ENCODE measurements at places on chromosomes 6 and 20.

- no peak for DNase-seq
Measured at GRCh38 chr6:16505711-16506357, 255.4 kb downstream of the ATXN1 start.

GRCh38 chr6:6565488-6565887 lies 23.0 kb upstream of the LY86 start:
- DNase-seq: no peak

DNA sequence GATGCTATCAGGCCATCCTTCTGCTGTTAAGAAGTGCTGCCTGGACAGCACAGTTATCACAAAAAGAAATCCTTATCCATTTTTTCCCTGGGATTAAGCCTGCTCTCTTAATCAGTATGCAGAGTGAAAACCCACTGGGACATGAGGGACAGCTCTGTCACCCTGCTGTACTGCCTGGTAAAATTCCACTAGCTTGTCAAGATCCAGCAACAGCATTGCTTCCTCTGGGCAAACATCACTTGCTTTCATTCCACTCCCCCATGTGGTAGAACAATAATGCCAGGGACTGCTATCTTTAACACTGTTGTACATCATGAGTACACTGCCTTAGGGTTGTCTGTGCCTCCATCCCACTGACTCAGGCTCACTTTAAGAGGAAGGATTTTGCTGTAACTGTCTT lies 331.3 kb downstream of the KIF16B start:
- no peak for DNase-seq

DNA sequence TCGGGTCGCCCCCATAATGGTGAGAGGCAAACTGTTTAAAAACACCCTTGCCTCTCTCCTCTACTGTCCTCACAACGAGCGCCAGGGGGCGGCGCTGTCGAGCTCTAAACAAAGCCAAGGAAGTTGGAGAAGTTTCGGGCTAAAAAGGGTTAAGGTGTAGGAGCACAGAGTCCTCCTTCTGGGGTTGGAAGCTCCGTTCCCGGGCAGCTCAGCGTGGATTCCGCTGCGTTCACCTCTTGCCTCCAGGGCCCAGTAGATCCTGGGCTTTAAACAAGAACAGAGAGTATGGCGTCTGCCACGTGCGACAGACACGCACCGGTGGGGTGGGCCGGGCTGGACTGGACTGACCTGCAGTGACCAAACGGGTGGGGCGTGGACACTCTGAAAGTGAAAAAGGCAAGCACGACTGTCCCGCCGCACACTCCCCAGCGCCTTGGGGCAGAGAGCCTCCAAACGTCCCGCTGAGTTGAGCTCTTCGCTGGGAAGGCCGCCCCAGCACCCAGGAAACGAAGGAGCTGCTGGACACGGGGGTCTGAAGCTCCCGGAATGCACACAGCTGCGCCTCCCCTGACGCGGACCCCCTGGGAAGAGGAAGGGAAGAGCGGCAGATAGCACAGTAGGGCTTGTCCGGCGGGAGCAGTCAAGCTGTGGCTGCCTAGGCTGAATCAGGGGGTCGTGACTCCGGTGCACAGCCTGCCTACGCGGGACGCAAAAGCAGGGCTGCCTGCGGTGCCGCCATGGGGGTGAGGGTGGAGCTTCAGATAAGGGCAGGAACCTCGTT lies 1.6 kb upstream of the THBD start:
- DNase-seq: no peak

DNA sequence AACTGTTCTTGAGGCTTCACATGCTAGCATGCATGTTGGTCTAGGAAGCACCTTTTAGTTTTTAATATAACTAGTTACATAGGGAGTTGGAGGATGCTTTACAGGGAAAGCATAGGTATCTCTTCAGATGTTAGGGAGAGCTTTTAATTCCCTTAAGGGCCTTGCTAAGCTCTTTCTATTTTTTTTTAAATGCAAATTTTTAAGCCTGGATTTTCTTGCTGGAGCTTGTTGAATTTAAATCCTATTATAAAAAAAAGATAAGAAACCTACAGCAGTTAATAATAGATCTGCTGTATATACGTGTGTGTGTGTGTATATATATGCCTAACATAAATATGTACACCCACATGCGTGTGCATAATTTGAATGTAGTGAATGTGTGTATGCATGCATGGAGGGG lies 79.0 kb downstream of the FIG4 start:
- DNase-seq: no peak
